ENCODE measurements at places on chromosomes 7 and 10. TPM values are rescaled to one million over a fixed set of nuclear protein-coding genes. Genes with fewer than 3 reads are reported as not detected.

DNTT gene
- not detected for total RNA-seq

RSPH10B gene
- not detected for total RNA-seq

C10orf53 gene
- total RNA-seq: not detected

STEAP1B gene
- 0.40 TPM for total RNA-seq

TSC22D4 gene
- 42.1 TPM for total RNA-seq

GATAD1 gene
- 18.0 TPM for total RNA-seq

MMRN2 gene
- 32.4 TPM for total RNA-seq

CAMK2B gene
- total RNA-seq: 134 TPM

FGFBP3 gene
- 0.70 TPM for total RNA-seq

PILRB gene
- total RNA-seq: 15.6 TPM

GPR85 gene
- total RNA-seq: 3.2 TPM

WDFY4 gene
- total RNA-seq: 4.4 TPM

GPNMB gene
- total RNA-seq: 246 TPM

UROS gene
- total RNA-seq: 75.8 TPM

SMC3 gene
- total RNA-seq: 23.5 TPM

SUN3 gene
- not detected for total RNA-seq

KCNH2 gene
- 113 TPM for total RNA-seq

ACSL5 gene
- total RNA-seq: 8.3 TPM

MOGAT3 gene
- total RNA-seq: not detected

PLA2G12B gene
- 6.0 TPM for total RNA-seq

CCSER2 gene
- 176 TPM for total RNA-seq

TSPAN15 gene
- 8.7 TPM for total RNA-seq

FAM237B gene
- not detected for total RNA-seq

FBXL13 gene
- total RNA-seq: 1.3 TPM

ADCY1 gene
- 3.0 TPM for total RNA-seq

TMEM140 gene
- total RNA-seq: 6.3 TPM

NYAP1 gene
- total RNA-seq: 0.39 TPM

PPP1R17 gene
- total RNA-seq: not detected

AKR1B15 gene
- not detected for total RNA-seq

WNT8B gene
- not detected for total RNA-seq

TMEM270 gene
- not detected for total RNA-seq

POLR2J gene
- total RNA-seq: 55.4 TPM

ST8SIA6 gene
- 19.1 TPM for total RNA-seq

NRP1 gene
- 98.8 TPM for total RNA-seq

MKRN1 gene
- total RNA-seq: 128 TPM

SCD gene
- 45.4 TPM for total RNA-seq

FXYD4 gene
- not detected for total RNA-seq

SLC18A2 gene
- total RNA-seq: 0.40 TPM

C7orf33 gene
- not detected for total RNA-seq

NPTX2 gene
- 0.99 TPM for total RNA-seq

PTER gene
- 12.2 TPM for total RNA-seq

ASZ1 gene
- not detected for total RNA-seq

HTR5A gene
- not detected for total RNA-seq

PLPP4 gene
- not detected for total RNA-seq

MSMB gene
- total RNA-seq: not detected

FAM241B gene
- total RNA-seq: 5.5 TPM

CNPY1 gene
- total RNA-seq: not detected

CCNY gene
- 64.3 TPM for total RNA-seq

HMX3 gene
- not detected for total RNA-seq

PON1 gene
- total RNA-seq: not detected

HOXA7 gene
- total RNA-seq: not detected

MMD2 gene
- not detected for total RNA-seq

AKR1D1 gene
- not detected for total RNA-seq

PSTK gene
- total RNA-seq: 5.1 TPM

Measured in right cardiac atrium (tissue), 5 donors.